T-helper 9 cell (primary cell): ENCODE measurements at places on chromosomes 7 and 10.

DNA sequence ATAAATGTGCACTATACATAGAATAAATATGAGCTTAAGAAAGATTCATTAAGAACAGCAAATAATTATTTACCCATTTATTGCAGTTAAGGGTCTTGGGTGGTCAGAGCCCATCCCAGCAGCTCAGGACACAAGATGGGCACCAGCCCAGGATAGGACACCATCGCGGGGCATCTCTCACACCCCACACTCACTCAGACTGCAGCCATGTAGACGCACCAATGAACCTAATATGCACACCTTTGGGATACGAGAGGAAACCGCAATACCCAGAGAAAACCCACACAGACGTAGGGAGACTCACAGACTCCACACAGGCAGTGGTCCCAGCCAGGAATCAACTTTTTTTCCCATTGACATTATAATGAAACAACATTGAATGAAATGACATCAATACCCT lies 36.0 kb downstream of the CARD11 start:
- DNase-seq, result no peak

DNA sequence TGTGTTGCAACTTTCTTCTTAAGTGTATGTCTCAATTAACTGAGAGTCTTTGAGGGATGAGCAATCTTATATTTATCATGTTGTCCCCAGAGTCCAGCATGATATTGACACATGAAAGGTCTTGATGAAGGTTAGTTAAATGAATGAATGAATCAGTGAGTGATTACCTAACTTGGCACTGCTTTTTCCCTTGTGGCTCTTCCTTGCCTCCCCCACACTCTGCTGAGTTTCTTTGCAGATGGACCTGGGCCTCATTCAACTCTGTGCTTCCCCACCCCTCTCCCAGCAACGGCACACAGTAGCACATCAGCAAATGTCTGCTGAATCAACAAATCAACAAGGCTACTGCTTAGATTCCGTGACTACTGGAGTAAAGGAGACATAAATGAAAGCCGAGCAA lies 235.1 kb upstream of the CXCL12 start:
- DNase-seq, result no peak

DNA sequence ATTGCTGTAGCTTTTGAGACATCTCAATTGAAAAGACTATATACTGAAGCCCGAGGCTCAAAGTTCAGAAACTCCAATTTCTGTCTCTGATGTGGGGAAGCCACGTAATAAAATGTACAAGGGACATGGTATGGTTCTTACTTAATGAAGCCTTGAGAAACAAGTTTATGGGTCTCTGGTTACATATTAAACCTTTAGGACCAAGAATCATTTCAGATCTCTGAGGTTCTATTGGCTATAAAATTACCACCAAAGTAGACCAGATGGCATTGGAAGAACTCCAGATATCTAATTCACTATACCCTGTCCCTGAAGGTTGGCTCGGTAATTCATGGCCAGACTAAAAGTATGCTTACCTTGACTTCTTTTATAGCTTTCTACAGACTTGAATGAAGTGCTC lies 23.7 kb downstream of the STAMBPL1 start:
- no peak for DNase-seq

- no peak for DNase-seq
Measured at GRCh38 chr10:132915411-132915810, 27.0 kb downstream of the CFAP46 start.

GRCh38 chr7:158488181-158488971 lies 99.2 kb downstream of the PTPRN2 start:
- no peak for DNase-seq

- no peak for DNase-seq
Measured at GRCh38 chr10:32976338-32976737, 18.3 kb upstream of the ITGB1 start.

DNA sequence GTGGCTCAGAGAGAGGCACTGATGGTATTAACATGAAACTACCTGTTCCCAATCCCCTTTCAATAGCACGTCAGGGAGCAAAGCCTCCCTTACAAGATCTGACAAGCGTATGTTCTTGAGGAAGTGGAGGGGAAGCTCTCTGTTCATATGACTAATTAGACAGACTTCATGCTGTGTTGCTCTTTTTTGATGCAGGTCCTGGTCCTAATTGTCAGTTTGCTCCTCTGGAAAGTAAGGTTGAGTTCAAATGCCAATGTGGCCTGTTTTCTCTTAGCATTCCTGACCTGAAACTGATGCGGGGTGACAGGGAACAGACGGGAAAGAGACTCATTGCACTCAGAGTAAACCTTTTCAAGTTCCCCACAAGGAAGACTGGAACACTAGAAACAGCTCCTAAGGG lies 27.0 kb upstream of the TBX20 start:
- DNase-seq, result no peak

DNA sequence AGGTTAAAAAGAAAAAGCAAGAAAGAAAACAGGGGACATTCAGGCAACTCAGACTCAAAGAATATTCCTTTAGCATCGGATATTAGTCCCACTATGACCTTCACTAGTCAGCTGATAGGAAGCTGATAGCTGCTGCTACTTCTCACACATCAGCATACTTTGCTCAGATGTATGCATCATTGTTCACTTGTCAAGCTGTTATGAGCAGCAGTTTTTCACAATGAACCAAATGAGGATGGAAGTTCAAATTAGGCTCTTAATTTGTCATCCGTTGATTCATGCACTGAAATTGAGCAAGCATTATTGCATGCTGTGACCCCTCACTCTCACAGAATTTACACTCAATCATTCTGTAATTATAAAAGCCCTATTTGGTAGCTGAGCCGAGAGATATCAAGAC lies 257.7 kb downstream of the SNX13 start:
- DNase-seq, result no peak

DNA sequence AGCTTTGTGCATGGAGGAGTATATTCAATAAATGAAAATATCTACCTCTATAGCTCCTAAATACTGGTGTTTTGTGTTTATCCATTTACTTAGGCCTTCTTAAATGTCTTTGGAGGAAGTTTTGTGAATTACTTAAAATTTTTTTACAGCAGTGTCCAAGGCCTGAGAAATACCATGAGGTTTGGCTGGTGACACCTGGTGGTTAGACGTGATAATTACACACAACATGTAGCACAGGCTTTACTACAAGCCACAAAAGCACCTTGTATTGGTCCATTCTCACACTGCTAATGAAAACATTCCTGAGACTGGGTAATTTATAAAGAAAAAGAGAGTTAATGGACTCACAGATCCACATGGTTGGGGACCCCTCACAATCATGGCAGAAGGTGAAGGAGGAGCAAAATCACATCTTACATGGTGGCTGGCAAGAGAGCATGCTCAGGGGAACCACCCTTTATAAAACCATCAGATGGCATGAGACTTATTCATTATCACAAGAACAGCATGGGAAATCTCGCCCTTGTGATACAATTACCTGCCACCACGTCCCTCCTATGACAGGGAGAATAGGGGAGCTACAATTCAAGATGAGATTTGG lies 20.6 kb downstream of the HYAL4 start:
- DNase-seq, result peak; percentile 2

GRCh38 chr10:43880160-43880559 lies 231.5 kb upstream of the ZNF32 start:
- DNase-seq, result no peak

- DNase-seq, result no peak
Measured at GRCh38 chr10:86313621-86314041, 53.0 kb downstream of the GRID1 start.

GRCh38 chr10:116815641-116816415 lies 33.5 kb upstream of the ENO4 start:
- no peak for DNase-seq

DNA sequence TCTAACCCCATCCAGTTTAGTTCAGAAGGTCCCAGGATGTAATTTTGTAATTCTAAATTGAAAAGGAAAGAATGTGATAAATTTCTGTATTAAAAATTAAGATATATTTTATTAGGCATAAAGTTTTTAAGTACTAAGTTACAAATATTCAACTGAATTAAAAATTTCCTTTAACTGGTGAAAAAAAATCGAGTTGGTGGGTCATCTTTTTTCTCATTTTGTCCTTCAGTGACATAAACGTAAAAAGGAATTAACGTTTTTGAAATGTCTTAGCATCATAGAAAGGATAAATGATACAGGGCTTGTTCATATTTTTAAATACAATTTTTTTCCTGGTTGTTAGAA lies 88.5 kb downstream of the BTRC start:
- no peak for DNase-seq

- DNase-seq, result no peak
Measured at GRCh38 chr10:130169136-130169859, 33.1 kb downstream of the GLRX3 start.

DNA sequence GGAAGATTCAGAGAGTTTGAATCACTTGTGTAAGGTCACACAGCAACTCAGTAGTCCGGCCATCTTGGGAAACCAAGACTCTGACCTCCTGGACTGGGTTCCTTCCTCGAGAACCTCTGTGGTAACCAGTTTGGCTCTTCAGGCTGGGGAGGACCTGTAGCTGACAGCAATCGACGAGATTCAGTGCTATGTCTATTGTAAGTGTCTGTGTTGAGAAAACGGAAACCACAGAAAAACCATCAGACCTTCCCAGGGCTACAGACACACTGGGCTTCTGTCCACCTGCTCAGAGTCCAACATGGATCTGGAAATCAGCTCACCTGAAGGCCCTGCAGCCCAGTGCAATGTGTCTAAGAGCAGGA lies 403.7 kb downstream of the RPS24 start:
- no peak for DNase-seq

GRCh38 chr10:43292755-43293676 lies 26.2 kb upstream of the RASGEF1A start:
- DNase-seq, result peak; percentile 18

- DNase-seq, result no peak
Measured at GRCh38 chr10:113228530-113228929, 278.5 kb downstream of the TCF7L2 start.

DNA sequence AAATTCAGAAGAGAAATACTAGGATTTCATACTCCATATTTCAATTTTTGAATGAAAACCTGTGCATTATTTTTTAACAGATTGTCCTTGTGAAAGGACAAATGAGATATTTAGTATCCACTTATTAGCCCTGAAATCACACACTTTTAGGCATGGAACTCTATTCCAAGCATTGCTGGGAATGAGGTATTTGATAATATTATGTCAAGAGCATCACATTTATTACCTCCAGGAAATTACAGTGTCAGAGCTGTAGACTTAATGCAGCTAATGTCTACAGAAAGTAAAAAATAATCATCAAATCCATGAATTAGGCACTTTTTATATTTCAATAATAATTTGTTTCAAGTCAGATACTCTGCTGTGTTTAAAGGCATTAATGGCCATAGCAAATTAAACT lies 753.8 kb downstream of the REEP3 start:
- DNase-seq, result no peak

GRCh38 chr7:94054130-94054529 lies 50.0 kb upstream of the BET1 start:
- DNase-seq, result no peak

- no peak for DNase-seq
Measured at GRCh38 chr10:114911801-114912469, 26.1 kb upstream of the TRUB1 start.

DNA sequence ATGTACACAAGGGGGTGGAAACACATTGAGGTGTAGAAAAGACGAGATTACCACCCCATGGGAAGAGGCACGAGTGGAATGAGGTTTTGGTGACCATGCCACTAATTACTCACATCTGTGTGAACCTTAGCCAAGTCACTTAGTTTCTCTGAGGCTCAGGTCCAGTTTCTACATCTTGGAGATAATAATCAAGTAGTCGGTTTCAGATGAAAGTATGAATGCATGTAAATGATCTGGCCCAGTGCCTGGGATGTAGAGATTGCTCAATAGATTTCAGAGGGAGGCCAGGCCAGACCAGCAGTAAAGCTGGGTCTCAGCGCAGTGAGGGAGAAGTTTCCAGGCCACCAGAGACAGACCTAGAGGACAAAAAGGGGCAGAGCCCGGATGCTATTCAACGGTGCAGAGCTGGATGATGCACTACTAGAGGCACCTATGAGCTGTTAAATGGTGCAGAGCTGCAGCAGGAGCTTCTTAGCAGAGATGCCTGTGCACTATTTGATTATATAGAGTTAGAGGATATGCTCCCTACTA lies 725.1 kb downstream of the GRID1 start:
- DNase-seq, result no peak

DNA sequence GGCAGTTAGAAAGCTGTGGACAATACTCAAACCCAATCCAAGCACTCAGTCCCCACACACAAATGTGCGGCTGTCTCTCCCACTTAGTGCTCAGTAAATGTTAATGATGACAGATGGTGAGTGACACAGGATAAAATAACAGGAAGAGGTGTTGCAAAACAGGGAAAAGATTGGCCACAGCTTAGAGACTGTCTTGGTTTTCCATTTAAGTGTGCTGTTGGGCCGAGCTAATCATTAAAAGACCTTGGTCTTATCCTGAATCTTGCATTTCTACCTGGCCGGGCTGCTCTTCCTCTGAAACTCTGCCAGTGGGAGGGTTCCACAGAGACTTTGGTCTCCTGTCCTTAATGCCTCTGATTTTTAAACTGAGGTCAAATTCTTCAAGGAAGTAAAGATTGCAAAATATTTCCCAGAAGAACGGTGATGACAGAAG lies 113.1 kb upstream of the RNF32 start:
- DNase-seq, result no peak

DNA sequence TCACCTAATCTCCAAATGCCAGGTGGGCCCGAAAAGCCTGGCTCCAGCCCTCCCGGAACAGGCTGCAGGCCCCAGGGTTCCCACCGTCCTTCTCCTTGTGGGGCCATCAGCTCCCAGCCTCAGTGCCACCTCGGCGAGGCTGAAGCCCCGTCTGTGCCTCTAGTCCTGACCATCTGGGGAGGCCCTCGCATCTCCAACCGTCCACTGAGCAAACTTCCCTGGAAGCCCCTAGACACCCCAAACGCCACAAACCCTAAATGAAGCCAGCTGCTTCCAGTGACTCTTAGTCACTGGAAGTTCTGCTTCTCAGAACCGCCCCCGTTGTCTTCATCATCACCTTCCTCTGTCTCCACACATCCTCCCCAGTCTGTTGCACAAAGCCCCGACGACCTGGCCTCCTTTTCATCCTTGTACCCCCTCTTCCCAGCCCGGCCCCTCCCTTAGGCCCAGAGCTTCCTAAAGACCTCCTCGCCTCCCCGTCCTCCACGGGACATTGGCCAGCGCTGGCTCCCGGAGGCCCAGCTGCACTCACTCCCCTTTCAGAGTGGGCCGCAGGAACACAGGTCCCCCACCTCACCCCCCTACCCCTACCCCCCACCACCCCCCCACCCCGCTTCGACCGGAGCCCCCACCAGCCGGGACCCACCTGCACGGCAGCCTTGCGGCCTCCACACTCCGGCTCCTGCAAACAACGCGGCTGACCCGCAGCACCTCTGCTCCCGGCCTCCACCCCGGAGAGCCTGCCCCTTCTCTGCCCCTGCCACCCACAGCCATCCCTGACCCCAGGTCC lies 1.1 kb upstream of the DIP2C start:
- no peak for DNase-seq

- no peak for DNase-seq
Measured at GRCh38 chr10:31340343-31340742, 21.3 kb downstream of the ZEB1 start.

DNA sequence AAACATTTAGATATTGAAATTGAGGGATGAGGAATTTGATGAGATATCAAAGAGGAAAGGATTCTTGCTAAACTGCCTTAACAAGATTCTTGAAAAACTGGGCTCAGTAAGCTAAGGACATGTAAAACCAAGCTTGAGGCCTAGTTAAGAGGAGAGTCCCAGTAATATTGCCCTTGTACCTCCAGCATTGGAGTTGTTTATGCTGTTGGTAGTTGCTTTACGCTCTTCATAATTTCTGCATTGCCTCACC lies 156.1 kb upstream of the TRIM24 start:
- no peak for DNase-seq

- no peak for DNase-seq
Measured at GRCh38 chr10:48798481-48799254, 114.0 kb downstream of the WDFY4 start.

- DNase-seq, result no peak
Measured at GRCh38 chr10:125343118-125343925, 183.0 kb upstream of the CTBP2 start.
